GM10248 (cell line): ENCODE measurements at places on chromosomes 2 and 18.

DNA sequence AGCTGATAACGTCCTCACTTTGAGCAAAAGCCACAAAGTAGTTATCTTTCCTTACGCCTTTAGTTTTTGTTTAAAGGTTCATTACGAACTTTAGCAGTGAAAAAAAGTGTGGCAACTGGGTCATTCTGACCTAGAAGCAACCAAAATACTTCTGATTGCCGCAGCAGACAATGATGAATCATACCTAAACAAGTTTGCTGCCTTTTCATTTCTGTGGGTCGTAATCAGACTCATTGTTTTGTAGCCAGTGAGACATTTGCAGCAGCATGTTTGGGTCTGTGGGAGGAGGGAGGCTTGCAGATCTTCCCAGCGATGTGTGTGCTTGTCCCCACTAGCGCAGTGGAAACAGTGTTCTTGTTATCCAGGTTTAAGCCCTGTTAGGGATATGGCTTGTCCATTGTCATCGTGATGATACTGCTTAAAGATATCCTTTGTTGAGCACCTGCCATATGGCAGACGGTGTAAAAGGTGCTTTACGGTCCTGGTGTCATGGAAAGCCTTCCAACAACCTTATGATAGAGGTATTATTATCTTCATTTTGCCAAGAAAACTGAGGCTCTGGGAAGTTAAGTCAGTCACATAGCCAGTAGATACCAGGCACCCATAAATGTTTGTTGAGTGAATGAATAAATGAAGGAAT lies 1.3 kb upstream of the GREB1 start:
- DNase-seq: no peak

DNA sequence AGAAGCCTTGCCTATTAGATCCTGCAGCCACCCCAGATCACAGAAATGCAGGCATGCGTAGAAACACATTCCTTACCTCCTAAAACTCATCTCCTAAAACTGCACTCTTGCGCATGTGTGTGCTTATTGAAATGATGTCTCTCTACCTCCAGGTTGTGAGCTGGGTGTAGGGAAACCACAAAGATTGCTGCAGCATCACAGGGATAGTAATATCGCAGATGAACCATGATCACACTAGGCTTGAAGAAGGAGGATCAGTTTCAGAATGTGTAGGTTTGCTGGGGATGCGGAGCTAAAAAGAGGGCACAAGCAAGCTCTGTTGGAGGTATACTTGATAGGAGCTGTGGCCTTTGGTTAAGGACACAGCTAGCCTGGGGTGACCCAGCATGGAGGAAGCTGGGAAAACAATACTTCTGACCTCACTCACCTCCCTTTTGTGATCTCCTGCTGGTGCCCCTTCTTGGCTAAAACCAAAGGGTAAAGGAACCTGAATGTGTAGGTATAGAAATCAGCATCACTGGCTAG lies 118.8 kb downstream of the SETBP1 start:
- DNase-seq: no peak

GRCh38 chr18:34928088-34928753 lies 113.0 kb upstream of the MAPRE2 start:
- DNase-seq: no peak

- no peak for DNase-seq
Measured at GRCh38 chr2:207257251-207258250, 91.8 kb upstream of the KLF7 start.

DNA sequence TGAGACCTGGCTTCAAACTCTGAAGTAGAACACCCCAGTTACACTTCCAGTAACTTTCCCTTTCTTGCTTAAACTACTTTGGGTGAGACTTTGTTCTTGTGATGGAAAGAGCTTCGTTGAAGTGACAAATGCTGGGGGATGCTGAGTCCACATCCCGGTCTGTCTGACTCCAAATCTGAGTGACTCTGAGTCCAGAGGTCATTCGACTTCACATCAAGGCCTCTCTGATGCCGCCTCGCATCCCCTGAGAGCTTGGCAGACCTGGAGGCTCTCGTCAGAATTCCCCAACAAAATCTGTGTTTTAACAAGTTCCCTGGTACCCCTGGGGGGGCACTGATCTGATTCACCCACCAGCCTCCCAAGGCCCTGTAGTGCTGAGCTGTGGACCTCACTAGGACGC lies 31.6 kb upstream of the ROCK2 start:
- no peak for DNase-seq

DNA sequence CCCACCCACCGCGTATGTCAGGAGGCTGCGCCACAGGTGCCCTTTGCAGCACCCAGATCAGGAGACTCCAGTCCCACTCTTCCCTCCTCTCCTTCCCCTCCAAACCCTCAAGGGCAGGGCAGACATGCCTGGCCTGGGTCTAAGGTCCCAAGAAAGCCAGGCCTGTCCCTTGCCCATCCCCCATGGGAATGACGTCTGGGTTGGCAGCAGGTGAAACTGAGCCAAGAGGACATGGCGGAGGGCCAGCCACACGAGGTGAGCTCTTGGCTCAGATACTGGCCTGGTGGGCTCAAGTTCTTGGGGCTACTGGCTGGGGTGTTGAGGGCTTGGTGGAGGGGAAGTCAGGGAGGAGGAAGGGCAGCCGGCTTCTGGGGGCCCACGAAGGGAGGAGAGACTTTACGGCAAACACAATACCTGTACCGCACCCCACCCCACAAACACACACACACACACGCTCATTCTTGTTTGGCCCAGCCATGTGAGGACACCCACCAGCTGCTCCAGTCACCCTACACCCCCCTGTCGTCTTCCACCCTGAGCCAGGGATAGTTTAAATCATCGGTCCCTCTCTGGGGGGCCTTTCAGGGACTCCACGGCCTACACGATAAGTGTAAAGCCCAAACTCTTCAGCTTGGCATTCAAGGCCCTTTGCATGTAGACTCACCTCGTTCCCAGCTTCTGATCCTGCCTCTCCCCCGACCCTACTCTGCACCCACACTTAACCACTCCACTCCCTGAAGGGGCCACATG lies 24.1 kb upstream of the TNS1 start:
- DNase-seq: no peak

GRCh38 chr2:120441744-120442471 lies 96.0 kb downstream of the INHBB start:
- DNase-seq: no peak
